ENCODE measurements at places on chromosomes 2 and 18.

DNA sequence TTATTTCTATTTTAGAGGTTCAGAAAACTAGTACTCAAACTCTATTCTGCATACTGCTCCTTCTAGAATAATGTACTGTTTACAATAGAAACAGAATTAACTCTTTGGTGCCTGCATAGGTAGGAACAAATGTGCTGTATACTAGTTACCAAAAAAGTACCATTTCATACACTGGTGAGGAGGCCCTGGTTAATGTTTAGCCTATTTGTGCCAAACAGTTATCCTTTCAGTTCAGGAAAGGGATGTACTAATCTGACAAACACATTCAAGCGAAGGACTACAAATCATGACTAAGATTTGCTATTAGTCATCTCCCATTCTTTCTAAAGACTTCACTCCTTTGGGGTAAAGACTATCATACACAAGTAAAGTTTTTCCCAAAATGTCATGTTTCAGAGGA, 47.4 kb downstream of the EXOC6B start:
- no peak for DNase-seq

DNA sequence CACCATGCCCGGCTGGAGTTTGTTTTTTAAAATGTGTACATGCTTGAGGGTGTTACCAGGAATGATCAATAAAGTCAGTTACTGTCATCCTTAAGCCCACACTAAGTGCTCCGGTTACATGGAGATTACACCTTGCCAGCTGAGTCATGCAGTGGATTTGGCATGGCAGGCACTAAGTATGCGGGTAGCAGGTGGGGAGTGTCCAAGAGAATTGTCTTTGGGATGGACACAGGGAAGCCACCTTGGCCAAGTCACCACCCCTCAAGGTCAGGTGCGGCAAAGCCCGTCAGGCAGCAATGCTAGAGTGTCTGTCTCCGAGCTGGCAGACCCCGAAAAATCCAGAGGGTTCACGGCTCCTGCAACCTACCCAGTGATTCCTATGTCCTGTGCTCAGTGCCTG, 54.8 kb downstream of the GBX2 start:
- no peak for DNase-seq

- no peak for DNase-seq
Measured at GRCh38 chr2:225995796-225996461, 596.4 kb downstream of the NYAP2 start.

DNA sequence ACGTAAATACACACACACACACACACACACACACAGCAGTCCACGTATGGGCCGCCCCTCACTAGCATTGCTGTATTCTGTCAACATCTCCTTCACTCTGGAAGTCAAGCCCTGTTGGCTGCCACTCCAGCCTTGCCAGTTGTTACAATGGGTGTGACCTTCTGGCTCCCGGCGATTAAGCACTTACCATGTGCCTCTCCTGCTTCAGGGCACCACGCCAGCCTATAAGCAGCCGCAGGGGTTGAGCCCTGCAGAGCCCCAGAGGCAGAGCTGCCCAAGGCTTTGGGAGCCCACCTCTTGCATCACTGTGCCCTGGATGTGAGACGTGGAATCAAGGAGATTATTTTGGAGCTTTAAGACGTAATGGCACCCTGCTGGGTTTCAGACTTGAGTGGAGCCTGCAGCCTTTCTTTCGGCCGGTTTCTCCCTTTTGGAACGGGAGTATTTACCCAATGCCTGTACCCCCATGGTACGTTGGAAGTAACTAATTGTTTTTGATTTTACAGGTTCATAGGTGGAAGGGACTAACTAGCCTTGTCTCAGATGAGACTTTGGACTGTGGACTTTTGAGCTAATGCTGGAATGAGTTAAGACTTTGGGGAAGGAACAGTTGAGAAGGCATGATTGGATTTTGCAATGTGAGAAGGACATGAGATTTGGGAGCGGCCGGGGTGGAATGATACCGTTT, 54.5 kb upstream of the ROCK2 start:
- DNase-seq = no peak

DNA sequence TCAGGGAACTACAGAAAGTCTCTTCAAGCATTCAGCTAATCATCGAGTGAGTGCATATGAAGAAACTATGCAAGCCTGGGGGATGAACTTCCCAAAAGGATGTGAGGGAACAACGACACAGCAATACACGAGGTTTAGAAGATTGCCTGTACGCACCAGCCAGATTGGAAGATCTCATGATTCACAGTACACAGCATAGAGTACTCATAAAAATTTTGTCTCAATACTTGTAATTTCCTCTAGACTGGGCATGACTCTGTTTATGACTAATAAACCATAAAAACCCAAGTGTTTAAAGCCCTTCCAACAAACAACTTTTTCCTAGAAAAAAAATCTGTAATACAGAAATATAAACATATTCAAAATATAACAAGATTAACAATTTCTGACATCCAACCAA, 279.7 kb downstream of the KCNJ3 start:
- no peak for DNase-seq

DNA sequence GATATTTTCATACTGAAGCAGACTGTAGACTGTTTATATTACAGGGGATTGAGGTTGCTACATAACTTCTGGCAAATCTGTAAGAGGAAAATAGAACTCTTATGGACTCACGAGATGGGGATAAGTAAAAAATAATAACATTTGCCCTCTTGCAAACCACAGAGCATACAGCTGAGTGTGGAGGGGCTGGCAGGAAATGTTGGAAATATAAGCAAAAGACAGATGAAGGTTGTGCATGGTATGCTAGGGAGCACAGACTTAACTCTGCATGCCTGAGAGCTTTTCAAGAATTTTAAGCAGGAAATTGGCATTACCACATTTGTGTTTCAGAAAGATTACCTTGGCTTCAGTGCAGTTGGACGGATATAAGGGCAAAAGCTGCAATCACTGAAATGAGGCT, 411.1 kb downstream of the RAD51AP2 start:
- DNase-seq = no peak

GRCh38 chr18:41266616-41267015, 688.4 kb upstream of the PIK3C3 start:
- no peak for DNase-seq

DNA sequence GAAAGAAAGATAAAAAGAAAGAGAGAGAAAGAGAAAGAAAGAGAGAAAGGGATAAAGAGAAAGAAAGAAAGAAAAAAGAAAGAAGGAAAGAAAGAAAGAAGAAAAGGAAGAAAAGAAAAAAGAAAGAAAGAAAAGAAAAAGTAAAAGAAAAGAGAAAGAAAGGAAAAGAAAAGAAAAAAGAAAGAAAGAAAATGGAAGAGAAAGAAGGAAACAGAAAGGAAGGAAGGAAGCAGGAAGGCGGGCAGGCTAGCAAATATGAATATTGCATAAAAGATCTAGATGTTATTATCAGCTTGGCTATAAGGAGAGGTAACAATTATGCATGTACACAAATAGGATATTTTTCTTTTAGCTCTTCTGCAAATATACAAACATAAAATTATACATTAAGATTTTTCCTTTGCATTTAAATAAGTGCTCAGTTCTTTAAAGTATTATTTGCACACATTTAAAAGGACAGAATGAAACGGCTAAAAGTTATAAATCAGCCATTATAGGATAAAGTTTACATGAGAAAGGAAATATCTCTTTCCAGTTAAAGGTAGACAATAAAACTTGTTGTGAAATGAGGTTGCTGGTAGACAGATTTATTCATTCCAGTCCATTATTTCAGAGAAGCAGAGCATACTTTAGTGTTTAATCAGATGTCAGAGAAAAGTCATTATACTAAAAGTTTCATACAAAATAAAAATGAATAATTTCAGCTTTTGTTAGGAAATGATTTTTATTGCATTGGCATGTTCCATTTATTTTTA, 511.4 kb downstream of the KCNJ3 start:
- no peak for DNase-seq

DNA sequence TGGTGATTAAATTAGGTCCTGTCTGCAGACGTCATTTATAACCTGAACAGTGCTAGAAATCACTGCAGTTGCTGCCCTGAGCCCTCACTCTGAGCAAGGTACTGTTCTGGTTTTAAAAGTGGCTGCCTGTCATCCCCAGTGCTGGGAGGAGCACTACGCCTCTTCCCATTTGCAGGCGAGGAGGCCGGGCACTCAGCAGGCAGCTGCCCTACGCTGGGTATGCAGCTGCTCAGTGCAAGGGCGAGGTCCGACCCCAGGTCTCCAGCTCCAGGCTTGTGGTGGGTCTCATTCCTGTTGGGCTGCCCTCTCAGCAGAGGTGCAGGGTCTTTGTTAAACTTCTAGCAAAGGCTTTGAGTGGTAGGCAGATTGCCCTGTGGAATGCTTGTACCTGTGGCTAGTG, 15.7 kb downstream of the CNDP2 start:
- no peak for DNase-seq

DNA sequence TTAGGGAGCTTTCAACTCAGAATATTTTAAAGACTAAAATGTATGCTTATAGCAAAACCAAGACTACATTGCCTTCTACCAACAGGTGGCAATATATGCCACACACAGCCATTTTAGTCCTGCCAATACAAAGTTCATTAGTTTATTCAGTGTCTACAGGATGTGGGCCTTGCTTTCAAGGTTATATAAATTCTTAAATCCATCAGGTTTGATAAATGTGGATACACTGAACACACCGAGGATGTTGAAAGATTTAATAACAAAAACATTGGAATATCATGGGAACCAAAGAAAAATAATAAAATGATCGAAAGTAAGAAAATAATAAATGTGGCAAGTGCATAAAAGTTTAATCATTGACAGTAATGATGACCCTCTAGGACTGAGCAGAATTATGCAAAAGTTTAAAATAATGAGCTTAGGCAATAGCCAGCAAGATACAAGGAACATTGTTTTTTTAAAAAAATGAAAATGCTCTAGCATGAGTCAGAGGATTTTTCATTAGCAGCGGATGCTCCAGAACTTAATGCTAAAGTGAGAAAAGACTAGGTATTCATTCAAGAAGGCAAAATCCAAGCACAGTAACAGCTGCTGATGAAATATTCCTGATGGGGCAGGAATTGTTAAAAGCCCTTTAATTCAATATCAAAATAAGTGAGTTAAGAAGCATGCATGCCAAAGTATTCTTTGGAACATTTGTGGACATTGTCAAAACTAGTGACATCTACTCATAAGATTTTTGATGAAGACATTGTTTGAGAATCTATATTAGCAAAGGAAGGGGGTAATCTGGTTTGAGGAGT, 14.2 kb downstream of the SCN9A start:
- DNase-seq = no peak

DNA sequence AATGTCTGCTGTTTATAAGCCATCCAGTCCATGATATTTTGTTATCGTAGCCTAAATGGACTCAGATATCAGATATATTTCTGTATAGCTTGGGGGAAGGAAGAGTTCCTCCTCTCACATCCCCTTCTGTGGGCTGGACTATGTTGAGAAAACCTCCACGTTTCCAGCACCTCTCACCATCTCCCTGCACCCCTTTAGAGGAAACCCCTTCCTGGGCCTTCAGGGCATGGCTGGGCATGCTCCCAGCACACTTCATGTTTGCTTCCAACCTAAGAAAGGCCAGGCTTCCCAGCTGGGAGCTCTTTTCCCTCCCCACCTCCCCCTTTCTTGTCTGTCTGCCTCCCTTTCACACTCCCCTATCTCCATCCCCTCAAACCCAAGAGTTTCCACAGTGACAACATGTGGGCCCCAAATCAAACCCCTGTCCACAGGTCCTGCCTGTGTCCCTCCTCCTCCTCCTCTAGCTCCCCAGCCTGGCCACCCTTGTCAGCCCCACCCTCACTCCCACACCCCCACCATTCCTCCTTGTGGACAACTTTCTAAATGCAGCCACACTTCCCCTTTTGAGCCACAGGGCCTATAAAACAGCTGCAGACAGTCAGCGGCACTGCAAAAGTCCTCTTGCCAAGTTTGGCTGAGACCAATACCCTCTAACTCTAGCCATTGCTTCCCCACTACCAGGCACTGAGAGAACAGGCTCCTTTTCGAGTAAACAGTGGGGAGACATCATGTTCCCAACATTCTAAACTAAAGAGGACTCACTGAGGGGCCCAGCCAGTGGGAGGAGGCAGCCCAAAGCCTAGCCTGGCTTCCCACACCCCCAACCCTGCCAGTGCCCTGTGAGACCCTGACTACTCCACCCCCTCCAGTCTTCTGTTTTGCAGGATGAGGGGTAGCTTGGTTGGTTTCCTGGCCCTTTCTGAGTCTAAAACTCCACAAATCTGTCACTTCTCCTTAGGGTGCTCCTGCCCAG, 120.5 kb downstream of the ZFP36L2 start:
- DNase-seq = no peak

- no peak for DNase-seq
Measured at GRCh38 chr2:115552726-115553125, 1110.3 kb downstream of the DPP10 start.

DNA sequence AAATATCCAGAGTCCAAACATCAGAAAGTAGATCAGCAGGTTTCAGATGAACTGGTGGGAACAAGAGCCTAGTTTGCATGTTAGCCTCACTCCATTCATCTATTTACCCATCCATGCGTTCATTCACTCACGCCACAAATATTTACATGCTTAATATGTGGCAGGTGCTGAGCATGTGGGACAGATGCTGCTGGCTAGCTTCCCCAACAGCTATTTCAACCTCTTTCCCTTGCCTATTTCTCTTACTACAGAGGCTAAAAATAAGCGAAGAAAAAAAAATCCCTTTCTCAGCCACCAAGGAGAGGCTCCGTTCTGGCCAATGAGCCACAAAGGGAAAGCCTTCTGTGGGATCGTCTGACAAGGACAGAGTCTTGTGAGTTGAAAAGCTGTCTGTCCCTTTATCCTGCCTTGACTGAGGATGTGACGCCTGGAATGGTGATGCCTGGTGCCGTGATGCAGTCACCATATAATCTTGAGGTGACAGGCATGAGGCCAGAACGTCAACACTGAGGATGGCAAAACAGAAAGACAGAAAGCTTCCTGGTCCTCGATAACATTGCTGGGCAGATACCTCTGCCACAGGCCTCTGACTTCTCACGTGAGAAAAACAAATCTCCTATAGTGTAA, 78.2 kb downstream of the KCTD1 start:
- DNase-seq = no peak

DNA sequence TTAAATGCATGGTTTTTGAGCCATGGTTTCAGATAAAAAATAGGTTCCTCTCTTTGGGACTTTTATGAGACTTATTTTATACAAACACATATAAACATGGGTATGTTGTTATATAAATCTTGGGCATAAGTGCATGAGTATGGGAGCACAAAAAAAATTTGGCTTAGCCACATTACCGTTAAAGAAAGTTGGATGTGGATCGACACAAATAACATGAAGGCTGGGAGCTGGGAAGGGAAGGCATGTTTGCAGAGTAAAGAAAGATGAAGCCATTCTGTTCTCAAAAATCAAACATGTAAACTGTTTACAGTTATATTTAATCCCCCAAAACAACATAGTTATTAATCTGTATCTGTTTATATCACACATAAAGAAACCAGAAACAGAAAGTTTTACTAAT, 313.8 kb downstream of the NRXN1 start:
- no peak for DNase-seq

GRCh38 chr18:12282442-12283039, 25.5 kb upstream of the TUBB6 start:
- DNase-seq = no peak

DNA sequence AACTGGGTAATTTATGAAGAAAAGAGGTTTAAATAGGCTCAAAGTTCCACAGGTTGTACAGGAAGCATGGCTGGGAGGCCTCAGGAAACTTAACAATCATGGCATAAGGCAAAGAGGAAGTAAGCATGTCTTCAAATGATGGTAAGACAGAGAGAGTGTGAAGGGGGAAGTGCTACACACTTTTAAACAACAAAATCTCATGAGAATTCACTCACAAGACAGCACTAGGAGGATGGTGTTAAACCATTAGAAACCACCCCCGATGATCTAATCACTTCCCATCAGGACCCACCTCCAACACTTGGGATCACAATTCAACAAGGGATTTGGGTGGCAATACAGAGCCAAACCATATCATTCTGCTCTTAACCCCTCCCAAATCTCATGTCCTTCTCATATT, 34.9 kb downstream of the CFAP210 start:
- DNase-seq = no peak

- no peak for DNase-seq
Measured at GRCh38 chr2:85987266-85988174, 98.7 kb upstream of the ST3GAL5 start.
